Iris pigment epithelial cell (primary cell): ENCODE measurements at places on chromosomes 6 and 20.

- no peak for DNase-seq
Observed at GRCh38 chr6:57165080-57165479, 7.0 kb upstream of the BAG2 start.

- DNase-seq: no peak
Observed at GRCh38 chr6:127221201-127221600, 45.5 kb upstream of the RNF146 start.

DNA sequence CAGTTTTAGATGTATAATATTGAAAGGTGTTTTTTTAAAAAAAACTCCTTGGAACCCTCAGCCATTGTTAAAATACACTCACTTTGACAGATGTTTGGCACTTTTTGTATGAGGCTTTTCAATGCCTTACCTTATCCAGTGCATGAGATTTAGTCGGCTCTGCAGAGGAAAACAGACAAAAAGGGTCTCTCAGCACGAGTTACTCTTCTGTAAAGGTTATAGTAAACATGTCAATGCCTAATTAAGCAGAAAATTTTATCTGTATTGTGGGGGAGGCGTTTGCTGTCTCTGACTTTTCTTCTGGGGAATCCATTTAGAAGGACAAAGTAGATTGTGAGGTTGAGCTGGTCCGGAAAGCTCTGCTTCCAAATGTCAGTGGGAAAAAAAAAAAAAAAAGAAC is 278.3 kb downstream of the TSHZ2 start:
- no peak for DNase-seq

DNA sequence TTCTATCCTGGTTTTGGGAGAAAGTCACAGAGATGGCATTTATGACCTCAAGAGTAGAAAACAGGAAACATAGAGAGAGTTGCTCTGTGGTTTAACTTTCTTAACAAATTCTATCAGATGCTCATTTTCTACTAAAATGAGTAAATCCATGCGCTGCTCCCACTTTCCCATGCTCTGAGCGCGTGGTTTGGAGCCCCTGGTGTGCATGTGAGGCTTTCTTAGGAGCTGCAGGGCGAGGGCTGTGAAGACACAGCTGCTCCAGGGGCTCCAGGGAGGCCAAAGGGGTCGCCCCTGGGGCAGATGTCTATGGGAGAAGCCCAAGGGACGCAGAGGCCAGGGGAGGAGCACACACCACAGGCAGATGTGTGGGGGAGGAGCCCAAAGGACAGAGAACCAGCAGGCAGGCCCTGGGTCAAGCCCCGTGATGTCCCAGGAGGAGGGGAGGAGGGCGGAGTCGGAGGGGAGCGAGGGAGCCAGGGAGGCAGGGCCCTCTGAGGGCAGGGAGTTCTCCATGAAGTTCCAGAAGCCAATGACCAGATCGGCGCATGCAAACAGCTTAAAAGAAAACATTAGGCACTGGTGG is 122.9 kb downstream of the IRF4 start:
- no peak for DNase-seq

DNA sequence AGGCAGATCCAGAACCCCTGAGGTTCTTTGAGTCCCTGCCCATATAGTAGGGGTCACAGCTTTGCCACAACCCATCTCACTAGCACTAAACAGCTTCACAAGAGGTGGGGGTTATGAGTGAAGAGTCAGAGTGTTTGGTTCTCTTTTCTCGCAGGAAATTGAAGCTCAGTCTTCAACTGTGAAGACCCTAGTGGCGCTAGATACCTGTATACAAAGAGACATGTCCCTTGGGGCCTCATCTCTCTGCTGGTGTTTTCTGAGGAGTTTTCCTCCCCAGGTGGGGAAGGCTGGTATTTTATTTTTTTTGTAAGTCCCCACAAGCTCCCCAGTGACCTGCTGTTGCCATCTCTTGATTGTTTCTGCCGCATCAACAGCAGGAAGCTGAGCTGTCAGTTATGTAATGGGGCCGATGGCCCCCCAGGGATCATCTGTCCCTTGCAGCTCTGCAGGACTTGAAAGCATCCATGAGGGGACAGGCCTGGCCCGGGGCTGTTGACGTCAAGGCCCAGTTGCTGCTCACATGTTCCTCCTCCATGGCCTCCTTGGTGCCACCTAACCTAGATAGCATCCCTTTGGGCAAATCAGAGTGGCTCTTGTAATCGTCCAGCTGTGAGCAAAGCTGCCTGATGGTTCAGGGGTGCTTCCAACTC is 23.1 kb downstream of the STK35 start:
- no peak for DNase-seq

- DNase-seq: no peak
Observed at GRCh38 chr20:6185268-6185667, 62.4 kb upstream of the FERMT1 start.

GRCh38 chr6:87950614-87951013 is 97.0 kb upstream of the SPACA1 start:
- no peak for DNase-seq

- no peak for DNase-seq
Observed at GRCh38 chr6:106125925-106126435, 39.8 kb downstream of the PRDM1 start.

DNA sequence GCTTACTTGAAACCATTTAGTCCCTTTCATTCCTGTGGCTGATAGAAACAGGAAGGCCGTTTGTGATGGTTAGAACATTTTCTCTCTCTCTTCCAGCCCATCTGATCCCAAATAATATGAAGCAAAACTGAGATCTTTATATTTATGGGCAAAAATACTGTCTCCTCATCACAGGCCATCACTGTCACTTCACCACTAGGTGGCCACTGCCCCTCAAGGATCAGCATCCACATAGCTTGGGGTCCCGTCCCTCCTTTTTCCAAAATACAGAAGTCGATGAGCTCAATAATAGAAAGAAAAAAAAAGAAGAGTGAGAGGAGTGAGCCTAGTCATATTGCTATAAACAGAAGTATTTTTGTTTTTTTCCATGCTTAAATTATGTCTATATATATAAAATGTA is 46.4 kb upstream of the LAMP5 start:
- no peak for DNase-seq

DNA sequence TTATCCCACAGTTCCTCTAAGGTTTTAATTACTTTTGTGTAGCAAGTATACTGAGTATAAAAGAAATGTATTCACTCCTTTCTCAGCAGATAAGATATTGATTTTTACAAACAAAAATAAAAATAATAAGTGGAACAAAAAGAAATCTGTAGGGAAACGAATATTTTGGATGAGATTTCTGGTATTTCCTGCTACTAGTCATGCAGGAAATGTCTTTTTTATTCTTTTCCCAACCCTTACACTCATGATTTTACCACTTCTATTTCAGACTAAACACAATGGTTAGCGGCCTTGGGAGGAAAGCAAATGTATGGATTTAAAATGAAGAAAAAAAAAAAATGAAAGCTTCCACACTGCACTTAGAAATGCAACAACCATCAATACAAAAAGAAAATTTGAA is 580.5 kb upstream of the MARCKS start:
- no peak for DNase-seq

DNA sequence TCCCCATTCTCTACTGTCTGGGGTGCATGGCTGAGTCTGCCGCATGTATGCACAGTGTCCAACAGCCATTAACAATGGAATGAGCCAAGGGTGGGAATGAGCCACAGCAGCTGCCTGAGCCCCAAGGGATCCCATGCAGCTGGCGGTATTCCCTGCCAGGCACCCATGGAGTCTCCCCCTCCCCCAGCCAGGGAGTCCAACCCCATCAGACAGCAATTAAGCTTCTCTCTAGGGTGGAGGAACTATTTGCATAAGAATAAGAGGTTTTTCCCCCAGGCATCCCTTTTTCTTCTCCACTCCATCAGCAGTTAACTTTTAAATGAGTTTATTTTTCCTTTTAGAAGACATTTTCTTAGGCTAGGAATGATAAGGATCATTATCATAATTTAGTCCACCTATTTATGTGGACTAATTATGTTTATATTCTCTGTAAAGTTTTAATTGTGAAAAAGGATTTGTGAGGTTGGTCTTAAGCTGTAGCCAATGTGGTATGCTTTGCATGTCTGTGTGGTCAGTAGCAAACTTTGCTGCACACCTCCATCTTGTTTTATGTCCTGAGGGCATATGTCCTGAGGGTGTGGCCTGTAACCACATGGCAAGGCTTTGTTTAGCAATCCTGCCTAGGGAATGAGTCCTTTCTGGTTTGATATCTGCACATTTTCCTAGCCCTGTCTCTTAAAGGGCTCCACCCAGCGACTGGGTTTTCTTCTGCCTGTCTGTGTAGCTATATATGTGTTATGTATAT is 158.9 kb upstream of the OLIG3 start:
- DNase-seq: no peak

DNA sequence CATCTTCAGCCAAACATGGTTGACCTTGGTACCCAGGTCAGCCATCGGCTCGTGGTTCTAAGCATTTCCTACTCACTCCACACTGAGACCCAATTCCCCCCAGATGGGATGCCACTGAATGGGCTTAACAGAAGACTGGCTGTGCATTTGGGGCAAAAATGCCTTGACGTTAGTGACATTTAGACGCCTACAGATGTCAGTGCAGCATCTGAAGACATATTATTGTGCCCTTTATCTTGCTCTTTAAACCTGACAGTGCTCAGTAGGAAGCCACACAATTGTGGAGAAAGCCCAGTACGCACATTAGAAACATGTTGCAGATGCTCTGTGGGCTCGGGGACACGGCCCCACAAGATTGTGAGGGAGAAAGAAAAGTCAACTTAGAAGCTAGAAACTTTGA is 414.7 kb downstream of the PTPRT start:
- DNase-seq: no peak

- DNase-seq: no peak
Observed at GRCh38 chr6:159525445-159526025, 167.5 kb downstream of the SOD2 start.

DNA sequence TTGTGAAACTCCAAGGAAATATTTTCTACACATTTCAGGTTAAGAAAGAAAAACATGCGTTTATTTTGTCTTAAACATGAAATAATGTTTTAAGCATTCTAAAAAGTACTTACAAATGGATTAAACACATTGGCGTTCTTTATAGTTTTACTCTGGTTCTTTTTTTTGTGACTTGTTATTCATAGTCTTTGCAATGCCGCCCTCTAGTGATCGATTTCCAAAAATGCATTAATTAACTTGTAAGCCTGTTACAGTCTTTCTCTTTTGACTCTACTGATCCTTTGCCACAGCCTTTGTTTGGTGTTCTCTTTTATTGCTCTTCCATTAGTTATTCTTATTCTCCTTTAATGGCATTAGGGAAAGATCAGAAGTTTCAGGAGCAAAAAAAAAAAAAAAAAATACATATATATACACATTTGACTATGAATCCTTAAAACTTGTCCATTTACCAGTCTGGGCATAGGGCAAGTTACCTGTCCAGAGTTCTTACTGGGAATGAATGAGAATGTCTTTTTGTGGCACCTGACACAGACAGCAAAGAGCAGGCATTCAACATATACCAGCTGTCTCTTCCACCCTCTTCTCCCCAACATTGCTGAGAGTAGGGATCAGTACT is 59.9 kb downstream of the MACROD2 start:
- peak; percentile 61 for DNase-seq

GRCh38 chr6:43451939-43452338 is 3.4 kb downstream of the DLK2 start:
- DNase-seq: no peak

GRCh38 chr6:52984247-52984646 is 10.8 kb downstream of the GSTA4 start:
- no peak for DNase-seq

DNA sequence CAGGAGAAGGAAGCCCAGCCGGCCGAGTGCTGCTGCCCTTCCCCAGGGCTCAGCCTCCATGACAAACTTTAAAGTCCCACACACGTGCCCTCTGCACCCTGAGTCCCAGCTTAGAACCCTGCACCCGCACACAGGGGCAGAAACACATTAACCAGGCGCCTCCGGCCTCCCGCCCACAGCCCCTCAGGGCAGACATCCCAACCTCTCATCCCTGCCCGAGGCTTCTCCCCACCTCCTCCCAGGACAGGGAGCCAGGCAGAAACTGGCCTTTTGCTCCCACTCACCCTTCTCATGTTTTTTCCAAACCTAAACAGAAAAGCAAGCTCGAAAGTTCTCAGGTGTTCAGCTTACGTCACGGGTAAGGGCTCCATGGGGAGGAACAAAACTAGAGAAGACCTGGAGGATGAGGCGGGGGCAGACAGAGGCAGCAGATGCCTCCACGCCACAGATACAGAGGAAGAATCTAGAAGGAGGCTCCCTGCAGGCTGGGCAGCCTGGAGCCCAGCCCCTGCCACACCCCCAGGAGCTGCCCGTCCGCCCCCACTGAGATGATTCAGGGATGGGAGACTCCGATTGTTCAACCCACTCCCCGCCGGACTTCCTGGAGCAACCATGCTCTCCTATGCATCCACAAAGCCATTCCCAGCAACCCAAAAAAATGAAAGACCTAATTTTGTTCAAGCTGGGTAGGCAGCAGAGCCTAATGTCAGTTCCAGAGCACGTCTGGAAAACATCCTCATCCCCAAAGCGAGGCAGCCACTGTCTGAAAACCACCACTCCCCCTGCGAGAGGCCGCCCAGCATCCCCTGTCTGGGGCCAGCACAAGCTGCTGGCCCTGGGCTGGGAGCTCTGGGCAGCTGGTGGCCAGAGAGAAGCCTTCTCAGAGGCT is 8.8 kb downstream of the KCNQ2 start:
- DNase-seq: no peak

- no peak for DNase-seq
Observed at GRCh38 chr20:40322941-40323340, 366.1 kb downstream of the MAFB start.

- peak; percentile 61 for DNase-seq
Observed at GRCh38 chr20:41155261-41155660, 17.9 kb downstream of the PLCG1 start.

GRCh38 chr6:95848717-95849116 is 167.1 kb upstream of the FUT9 start:
- DNase-seq: no peak

- DNase-seq: peak; percentile 83
Observed at GRCh38 chr6:122381494-122382265, 17.8 kb upstream of the HSF2 start.

- no peak for DNase-seq
Observed at GRCh38 chr20:47139934-47140535, 216.5 kb downstream of the ZMYND8 start.

DNA sequence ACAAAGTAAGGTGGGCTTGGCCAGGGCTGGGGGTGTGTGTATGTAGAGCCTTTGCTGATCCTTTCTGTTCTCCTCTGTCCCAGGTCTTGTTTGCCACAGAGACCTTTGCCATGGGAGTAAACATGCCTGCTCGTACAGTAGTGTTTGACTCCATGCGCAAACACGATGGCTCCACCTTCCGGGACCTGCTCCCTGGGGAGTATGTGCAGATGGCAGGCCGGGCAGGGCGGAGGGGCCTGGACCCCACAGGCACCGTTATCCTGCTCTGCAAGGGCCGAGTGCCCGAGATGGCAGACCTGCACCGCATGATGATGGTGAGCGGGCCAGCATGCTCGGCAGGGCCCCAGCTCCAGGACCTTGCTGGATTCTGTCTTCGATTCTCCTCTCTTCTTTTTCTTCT is 6.2 kb downstream of the DXO start:
- no peak for DNase-seq

DNA sequence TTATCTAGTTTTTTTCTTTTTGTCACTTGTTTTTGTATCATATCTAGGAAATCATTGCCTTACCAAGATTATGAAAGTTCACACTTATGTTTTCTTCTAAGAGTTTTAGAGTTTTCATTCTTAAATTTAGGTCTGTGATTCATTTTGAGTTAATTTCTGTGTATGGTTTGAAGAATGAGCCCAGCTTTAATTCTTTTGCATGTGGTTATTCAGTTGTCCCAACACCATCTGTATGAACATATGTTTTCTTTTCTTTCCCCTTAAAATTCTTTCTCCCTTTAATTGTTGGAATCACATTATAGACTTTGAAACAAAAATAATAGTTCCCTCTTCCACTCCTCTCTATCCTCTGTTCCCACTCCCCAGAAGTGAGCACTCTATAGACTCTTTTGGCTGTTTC is 85.4 kb downstream of the SLX4IP start:
- no peak for DNase-seq
